ENCODE measurements at places on chromosomes 11 and 22.
A peak's percentile ranks its signal among the peaks of the same experiment; 100 is the strongest.

- DNase-seq: no peak
Observed at GRCh38 chr22:37383341-37383740, 43.9 kb downstream of the ELFN2 start.

DNA sequence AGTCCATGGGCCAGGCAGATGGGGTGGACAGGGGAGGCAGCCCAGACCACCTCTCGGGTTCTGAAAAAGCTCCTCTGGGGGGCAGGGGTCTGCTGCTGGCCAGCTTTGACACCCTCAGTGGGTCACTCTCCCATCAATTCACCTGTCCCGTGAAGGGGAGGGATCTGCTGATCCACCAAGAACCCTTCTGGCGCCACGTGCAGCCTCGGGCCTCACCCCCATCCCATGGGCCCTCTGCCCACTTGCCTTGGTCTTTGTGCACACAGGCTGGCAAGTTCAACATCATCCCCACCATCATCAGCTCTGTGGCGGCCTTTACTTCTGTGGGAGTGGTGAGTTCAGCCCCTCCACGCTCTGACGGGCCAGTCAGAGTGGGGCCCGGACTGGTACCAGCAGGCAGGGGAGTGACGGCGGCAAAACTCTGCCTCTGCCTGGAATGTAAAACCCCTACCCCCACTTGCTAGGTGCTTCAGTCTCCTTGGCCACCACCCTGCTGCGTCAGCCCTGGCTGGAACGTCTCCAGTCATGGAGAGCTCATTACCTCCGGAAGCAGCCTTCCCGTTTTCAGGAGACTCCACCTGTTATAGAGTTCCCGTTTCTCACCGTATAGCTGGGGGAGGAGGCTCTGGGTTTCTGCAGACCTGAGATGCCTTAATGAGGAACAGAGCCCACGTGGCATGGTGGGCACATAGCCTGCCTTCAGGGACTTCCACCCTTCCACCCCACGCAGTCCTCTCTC is 12.7 kb downstream of the PRG3 start:
- no peak for DNase-seq

DNA sequence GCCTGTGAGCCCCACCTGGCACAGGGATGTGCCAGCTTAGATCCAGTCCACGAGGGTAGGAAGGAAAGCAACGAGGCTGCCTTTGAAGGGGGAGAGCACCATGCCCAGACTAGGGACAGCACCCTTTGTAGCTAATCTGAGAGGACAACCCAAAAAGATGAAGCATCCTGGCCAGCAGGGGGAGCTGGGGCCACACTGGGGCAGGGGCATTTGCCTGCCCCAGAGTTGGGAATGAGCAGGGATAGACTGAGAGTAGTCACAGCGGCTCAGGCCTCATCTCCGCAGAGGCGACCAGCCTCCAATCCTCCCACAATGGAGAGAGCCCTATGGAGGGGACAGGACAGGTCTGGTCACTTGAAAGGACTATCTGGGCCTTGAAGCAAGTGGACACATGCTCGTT is 16.4 kb downstream of the LMO1 start:
- DNase-seq: no peak

GRCh38 chr11:46162700-46163099 is 41.4 kb upstream of the PHF21A start:
- no peak for DNase-seq

DNA sequence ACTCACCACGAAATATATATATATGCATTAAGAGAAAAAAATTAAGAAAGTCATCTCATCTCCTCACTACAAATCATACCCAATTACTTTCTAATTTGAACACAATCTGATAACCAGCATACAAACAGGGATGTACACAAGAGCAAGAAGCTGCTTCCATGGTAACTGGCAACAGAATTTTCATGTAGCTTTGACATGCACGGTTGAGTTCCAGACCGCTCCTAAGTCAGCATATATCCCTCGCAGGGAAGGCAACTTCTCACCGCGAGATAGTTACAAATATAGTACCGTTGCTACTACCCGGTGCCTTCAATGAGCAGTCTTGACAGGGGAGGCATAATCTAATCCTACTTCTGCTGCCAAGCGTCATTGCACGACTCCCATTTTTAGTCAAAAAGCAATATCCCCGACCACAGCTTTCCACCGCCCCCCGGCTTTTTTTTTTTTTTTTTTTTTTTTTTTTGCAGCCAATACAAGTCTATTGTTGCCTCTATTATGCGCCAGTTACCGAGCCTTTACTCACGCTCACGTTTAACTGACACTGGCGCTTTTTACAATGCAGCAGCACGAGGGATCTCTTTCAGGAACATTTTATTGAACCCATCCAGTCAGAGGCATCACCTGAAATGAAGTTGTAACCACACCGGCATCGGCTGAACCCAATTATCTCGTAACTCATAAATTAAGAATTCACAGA is 2.2 kb downstream of the CADM1 start:
- DNase-seq: no peak

GRCh38 chr22:17639247-17639741 is 737 bp downstream of the BCL2L13 start:
- peak; percentile 34 for DNase-seq

DNA sequence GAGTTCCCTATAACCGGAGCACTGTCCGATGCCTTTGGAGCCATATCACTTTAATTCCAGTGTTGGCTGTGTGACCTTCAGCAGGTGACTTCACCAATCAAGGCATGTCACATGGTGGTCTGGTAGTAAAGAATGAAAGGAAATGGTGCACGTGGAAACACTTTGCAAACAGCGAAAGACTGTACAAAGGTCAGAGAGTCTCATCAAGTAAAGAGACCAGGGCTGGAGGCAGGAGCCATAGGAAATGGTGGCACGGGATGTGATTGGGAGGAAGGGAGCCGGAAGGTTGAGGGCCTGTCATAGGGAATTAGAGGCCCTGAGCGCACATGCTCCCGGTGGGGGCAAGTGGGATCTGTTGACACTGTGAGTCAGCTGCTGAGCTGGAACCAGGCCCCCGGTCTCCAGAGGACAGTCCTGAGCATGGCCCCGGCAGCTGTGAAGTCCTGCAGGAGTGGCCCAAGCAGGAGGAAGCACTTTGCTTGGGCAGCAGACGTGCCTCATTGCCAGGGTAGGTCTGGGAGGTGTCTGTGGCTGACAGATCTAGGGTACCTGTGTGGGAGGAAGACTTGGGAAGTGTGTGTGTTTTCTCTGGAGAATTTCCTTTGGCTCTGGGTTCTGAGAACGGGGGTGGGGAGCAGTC is 2.0 kb downstream of the DAGLA start:
- no peak for DNase-seq

DNA sequence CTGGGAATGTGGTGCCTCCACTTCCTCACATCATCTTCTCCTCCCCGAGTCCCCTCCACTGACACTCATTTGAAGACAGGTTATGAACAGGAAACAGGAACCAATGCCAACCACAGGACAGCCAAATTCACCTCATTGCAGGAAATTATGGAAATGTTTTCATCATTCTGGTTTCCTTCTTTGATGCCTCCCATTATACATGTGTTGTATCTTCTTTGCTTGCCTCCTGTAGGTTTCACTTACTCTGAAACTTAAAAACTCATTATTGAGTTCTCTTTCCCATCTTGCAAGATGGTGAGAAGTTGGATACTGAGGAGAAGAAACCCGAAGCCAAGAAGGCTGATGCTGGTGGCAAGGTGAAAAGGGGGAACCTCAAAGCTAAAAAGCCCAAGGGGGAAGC is 108.5 kb downstream of the PHF21B start:
- DNase-seq: no peak

DNA sequence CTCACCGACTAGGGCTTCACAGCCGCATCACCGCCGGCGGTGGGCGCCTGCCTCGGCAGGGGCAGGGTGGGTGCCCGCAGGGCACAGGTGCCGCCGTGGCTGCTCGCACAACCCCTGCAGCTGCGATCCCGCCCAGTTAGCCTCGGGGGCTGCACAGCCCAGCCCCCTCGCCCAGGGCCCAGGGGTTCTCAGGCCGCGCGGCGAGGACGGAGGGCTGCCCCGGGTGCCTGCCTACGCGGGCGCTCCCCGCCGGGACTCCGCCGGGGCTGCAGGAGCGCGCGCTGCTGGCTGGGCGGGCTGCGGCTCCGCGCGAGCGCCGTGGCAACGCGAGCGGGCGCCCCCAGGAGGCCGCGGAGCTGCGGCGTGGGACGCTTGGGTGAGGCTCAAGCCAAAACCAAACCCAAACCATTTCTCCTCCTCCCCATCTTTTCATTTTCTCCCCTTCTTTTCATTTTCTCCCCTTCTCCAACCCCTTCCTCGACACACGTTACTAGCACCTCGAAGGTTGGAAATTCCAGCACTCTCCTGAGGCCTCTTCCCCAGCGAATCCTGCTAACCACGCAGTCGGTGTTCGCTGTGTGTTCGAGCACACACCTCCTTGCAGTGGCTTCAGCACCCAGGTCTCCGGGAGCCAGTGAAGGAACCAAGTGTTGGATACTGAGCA is at the start of gene MICAL3:
Gene MICAL3, minus strand, starts transcription at position 286 of the 664 bp plus-strand sequence. CDS start 117,749 bp downstream, outside the sequence.
- DNase-seq: no peak

- DNase-seq: no peak
Observed at GRCh38 chr11:112024178-112024772, 933 bp upstream of the DLAT start.

DNA sequence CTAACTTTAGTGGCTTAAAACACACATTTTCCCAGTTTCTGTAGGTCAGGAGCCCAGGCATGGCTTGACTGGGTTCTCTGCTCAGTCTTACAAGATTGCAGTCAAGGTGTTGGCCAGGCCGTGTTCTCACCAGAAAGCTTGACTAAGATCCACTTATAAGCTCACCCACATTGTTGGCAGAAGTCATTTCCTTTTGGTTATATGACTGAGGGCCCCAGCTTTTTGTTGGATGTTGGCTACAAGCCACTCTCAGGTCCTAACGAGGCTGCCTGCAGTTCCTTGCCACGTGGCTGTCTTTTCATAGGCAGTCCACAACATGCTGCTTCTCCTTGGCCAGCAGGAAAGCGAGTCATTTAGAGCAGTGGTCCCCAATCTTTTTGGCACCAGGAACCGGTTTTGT is 79.3 kb upstream of the CRTAM start:
- DNase-seq: no peak

DNA sequence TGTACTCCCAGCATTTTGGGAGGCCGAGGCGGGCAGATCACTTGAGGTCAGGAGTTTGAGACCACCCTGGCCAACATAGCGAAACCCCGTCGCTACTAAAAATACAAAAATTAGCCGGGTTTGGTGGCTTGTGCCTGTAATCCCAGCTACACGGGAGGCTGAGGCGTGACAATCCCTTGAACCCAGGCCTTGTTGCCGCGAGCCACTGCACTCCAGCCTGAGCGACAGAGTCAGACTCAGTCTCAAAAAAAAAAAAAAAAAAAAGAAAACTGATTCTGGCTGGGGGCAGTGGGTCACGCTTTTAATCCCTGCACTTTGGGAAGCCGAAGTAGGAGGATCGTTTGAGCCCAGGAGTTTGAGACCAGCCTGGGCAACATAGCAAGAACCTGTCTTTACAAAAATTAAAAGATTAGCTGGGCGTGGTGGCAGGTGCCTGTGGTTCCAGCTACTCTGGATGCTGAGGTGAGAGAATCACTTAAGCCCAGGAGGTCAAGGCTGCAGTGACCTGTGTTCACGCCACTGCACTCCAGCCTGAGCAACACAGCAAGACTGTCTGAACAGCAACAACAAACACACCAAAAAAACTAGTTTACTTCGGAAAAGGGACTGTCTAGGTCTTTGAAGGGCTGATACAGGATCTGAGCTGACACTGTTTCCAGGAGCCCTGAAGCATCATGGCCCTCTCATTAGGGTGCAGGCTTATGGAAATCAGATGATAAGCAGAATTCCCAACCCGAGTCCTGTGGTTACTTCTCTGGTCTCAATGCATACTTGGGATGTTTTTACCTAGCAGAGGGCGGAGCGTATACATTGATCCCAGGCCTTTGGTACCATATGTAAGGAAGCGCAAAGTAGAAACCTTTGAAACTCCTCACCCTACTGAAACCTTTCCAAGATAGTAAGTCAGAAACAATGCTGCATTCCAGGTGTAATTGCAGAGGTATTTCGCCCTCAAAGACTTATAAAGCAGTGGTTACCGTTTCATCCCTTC is 1.8 kb upstream of the CHKB start:
- no peak for DNase-seq

- DNase-seq: no peak
Observed at GRCh38 chr11:78952890-78953289, 378.2 kb upstream of the NARS2 start.

- no peak for DNase-seq
Observed at GRCh38 chr11:131692961-131693360, 322.5 kb downstream of the NTM start.

DNA sequence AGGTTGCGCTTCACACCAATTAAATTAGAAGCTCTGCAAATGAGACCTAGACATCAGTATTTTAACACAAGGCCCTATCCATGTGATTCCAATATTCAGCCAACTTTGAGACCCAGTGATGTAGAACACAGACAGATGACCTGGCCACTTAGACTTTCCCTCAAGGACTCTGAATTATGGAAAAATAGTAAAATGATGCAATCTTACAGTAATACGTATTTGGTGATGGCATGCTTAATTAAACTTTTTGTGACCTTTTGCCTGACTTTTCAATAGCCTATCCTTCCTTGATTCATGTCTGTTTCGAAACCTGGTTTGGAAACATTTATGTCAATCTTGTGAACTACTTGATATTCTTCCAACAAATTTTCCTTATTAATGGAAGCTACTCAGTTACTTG is 521.2 kb downstream of the KCNA4 start:
- no peak for DNase-seq

GRCh38 chr22:44413211-44413610 is 84.8 kb downstream of the RTL6 start:
- no peak for DNase-seq

DNA sequence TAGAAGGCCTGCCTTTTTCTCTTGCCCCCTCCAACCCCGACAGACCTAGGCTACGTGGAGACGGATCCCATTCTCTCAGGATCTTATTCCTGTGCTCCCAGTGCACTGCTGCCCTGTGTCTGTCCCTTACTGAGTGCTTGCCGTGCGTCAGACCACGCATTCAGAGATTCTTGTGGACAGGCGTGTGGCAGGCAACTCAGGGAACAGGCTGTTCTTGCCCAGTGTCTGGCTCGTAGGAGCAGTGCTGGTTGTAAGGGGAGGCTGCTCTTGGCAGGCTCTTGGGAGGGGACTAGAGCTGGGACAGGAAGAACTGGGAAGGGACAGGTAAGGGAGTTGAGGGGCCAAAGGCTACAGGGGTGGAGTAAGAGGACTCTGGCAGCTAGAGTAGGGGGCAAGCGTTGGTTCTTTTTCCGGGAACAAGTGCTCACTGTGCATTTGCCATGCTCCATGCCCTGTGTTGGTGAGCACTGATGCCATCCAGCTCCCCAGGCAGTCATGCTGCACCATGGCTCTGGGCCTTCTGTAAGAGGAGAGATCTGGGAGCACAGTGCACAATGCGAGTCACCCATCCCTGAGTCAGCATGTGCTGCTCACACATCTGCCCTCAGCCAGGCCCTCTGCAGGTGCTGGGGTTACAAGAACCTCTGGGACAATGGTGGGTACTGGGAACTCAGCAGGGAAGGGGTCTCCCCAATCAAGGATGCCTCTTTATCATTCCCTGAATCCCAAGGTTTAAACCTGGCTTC is 119.1 kb downstream of the TBC1D22A start:
- no peak for DNase-seq

GRCh38 chr11:62193952-62194351 is 3.9 kb downstream of the SCGB1D1 start:
- DNase-seq: no peak

GRCh38 chr11:35433588-35433987 is 14.2 kb upstream of the SLC1A2 start:
- DNase-seq: no peak

Data from GM04503 (cell line).